B cell (primary cell): ENCODE measurements at places on chromosomes 1 and 21.
A peak's percentile ranks its signal among the peaks of the same experiment; 100 is the strongest.

- DNase-seq: no peak
Measured at GRCh38 chr21:45012662-45013259, 61.6 kb upstream of the ADARB1 start.

DNA sequence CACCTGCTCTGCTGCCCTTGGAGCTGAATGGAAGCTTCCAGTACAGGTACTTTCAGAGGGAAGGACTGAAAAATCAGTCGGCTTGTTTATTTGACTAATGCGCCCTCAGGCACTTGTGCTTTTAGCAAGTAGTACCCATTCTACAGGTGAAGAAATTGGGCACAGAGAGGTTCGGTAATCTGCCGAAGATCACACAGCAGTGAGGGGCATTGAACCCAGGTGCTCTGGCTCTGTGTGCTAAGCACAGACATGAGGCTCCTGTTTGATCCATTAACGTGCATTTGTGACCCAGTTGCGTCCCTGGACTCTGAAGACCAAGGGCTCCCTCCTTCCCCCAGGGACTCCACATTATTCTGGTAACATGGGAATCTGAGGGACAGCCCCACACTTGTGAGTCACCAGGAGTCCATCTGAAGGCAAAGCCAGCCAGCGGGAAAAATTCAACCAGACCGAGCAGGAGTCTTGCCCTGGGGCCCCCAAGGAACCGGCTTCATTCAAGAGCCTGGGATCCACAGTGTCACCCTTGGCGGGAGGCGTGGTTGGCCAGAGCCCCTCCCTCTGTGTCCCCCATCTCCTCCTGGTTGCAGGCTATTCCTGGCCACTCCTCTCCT is 192.4 kb upstream of the ARHGEF16 start:
- no peak for DNase-seq

DNA sequence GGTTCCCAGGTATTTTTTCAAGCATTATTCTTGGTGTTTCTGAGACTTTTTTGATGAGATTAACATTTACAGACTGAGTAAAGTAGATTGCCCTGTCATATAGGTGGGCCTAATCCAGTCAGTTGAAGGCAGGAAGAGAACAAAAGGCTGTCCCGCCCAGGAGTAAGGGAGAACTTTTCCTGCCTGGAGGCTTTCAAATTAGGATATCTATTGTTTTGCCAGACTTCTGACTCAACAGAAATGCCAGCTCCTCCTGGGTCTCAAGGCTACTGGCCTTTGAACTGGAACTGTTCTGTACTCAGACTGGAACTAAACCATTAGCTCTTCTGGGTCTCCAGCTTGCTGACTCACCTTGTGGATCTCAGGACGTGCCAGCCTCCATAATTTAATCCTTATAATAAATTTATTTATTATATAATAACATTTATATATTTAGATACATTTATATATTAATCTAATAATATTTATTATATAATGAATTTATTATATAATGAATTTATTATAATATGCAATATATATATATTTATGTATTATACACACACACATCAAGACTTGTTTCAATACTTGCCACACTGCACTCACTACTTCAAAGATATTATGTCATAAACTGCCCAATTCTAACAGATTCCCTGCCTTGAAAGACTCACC is 510.8 kb upstream of the B3GALT2 start:
- no peak for DNase-seq

- DNase-seq: peak; percentile 50
Measured at GRCh38 chr1:109910963-109911798, 532 bp downstream of the CSF1 start.

DNA sequence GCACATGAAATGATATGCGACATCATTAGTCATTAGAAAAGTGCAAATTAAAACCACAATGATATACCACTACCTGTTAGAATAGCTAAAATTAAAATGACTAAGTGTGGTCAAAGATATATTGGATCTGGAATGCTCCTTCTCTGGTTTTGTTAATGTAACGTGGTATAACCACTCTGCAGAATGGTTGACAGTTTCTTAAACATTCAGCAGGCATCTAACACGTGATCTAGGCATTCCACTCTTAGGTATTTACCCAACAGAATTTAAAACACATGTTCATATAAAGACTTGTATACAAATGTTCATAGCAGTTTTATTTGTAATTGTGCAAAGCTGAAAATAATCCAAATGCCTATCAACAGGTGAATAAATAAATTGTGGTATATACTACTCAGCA is 165.0 kb upstream of the PLXNA2 start:
- DNase-seq: no peak

- no peak for DNase-seq
Measured at GRCh38 chr1:246587606-246588005, 21.4 kb downstream of the CNST start.

GRCh38 chr1:43445606-43446387 is 7.9 kb downstream of the HYI start:
- DNase-seq: no peak

GRCh38 chr1:93723110-93723509 is 41.5 kb upstream of the BCAR3 start:
- no peak for DNase-seq

DNA sequence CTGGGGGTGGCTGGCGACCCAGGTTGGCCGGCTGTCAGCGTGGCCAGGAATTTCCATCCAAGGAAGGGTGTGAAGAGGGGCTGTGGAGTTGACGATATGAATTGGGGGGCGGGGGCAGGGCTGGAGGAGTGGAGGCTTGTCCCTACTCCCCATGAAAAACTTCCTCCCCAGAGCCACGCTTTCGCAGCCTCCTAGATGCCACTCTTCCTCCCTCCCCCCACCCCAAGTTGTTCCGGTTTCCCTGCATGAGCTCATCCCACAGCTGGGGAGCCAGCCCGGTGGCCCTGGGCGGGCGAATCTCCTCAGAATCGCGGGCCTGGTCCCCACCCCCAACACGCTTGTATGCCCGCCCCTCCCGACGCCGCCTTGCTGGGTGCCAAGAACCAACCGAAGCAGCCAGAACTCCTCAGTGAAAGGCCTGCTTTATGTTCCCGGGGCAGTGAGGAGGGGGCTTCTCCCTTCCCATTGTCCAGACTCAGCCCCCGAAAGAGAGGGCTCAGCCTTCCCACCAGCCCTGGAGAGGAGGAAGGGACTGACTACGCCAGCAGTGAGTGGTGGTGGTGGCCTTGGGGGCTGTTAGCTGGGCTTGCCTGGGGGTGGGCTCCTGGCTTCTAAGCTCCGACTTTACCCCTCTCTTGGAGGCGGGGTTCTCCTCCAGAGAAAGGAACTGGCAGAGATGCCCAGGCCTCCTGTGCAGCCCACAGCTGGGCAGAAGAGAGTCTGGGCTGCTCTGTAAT is 1.8 kb upstream of the CSMD2 start:
- no peak for DNase-seq

- no peak for DNase-seq
Measured at GRCh38 chr1:24540906-24541710, 14.8 kb upstream of the NCMAP start.

GRCh38 chr1:30061292-30062220 is 661.8 kb downstream of the MATN1 start:
- no peak for DNase-seq

DNA sequence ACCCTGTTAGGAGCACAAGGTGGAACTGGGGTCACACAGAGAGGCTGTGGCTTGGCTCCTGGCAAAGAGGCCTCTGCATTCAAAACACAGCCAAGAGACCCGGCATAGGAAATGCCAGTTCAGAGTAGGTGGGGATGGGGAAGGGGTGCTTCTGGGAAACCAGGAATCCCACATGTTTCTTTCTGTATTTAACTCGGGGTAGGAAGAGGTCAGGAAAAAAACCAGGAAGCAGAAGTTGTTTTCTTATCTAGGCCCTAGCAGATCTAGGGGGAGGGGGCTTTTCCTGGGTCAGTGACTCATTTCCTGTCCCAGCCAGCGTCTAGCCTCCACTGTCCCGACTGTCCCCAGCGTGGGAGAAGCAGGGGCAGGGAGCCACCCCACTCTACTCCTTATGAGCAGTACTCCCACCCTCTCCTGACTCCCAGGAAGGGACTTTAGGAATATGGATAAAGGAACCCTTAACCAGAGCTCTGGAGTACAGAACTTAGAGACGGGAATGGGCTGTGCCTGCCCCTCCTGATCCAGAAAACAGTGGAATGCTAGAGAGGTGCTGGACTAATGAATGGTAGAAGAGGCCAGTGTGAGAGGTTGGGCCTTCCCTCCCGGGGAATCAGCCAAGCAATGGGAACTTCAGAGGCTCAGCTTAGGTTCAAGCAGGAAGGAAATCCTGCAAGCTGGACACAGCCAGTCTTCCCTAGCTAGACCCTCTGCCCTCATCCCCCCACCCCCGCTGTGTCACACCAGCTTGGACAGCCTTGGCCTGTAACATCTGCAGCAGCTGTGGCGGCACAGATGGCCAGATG is 5.7 kb downstream of the FHL3 start:
- DNase-seq: no peak

DNA sequence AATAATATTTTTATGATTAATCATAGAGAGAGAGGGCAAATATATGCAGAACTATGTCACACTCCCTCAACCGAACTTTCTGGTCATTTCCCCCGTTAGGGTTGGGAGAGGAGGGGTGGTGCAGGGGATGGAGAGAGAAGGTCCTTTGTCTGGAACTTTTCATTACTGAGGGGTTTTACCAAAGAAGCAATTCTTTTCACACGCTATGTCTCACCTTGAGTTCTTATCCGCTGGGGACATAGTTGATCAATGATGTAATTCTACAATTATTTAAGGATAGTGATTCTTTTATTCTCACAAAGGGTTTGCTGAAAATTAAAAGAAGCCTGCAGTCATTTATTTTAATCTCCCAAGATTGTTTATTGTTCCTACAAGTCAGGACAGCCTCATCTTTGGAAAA is 98.3 kb upstream of the RUNX1 start:
- no peak for DNase-seq

DNA sequence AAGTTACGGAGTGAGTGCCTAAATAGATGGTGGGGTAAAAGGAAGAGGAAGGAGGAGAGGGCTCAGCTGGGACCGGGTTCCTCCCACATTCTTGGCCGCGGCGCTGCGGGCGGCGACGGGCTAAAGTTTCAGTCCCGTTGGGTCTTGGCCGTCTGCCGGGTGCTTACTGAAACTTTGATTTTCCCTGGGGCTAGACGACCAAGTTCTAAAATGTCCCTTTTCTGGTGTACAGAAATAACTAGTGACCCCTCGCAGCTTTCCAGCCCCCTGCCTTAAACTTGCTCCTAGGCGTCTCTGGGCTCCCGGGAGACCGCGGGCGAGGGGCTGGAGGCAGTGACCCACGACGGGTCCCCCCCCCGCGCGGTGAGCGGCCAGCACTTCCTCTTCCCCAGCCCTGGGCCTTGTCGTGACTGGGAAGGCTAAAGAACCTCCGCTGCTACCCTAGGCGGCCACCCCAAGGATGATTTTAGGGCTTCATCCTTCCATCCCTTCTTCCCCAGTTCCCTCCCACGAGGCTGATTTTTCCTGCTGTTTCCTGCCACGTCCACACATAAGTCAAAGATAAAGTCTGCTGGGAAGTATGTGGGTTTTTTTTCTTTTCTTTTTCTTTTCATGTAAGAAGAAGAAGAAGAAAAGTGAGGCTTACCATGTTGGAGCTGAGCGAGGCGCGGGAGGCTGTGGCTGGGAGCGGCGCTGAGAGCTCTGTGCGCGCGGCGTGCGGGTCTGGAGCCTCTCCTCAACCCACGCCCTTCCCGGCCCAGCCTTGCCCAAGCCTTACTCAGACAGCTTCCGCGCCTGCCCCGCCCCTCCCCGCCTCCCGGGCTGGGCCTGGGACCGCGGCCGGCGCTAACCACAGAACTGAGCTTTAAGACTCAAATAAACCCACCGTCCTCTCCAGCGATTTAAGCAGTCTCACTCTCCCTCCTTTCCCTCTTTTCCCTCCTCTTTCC is at the start of gene S100A11:
TSS of gene S100A11 (minus strand) at position 738 of the 950 bp plus-strand sequence. CDS start at position 649, 89 bp downstream.
- DNase-seq: peak; percentile 71

DNA sequence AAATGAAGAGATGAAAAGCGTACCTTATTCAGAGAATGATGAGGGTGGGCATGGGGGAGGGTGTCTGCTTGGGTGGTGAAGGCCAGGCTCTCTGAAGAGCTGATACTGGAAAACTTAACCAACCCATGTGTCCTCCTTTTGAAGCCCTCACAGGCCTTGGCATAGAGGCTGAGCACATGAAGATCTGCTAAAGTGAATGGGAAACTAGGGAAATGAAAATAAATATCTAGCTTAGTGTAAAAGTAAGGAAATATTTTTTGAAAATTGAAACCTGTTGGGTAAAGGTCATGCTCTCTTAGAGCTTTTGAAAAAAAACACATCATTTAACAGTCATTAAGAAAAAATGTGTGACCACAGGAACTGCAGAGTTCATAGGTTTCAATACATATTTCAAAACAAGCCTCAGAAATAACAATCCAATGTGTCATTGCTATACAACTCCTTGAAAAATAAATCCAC is 40.5 kb upstream of the RALGPS2 start:
- DNase-seq: no peak

GRCh38 chr1:195898924-195899323 is 709.3 kb downstream of the KCNT2 start:
- DNase-seq: no peak

- no peak for DNase-seq
Measured at GRCh38 chr1:20083178-20083944, 13.4 kb downstream of the PLA2G5 start.

DNA sequence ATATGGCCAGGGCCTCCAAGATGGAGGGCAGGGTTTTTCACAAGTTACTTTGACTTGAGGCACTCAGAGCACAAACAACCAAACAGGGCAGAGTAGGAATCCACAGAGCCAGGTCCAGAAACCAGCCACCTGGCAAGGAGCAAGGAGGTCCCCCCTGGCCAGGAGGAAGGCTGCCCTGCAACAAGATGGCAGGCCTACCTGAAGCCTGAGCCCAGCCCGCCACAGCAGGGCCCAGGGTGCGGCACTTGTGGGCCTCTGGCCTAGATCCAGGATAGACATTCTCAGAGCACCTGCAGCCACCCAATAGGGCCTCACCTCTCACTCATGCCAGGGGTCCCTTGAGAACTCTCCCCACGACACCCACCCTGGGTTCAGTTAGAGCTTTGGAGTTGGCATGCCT is 11.5 kb downstream of the SH3BGRL3 start:
- DNase-seq: no peak

DNA sequence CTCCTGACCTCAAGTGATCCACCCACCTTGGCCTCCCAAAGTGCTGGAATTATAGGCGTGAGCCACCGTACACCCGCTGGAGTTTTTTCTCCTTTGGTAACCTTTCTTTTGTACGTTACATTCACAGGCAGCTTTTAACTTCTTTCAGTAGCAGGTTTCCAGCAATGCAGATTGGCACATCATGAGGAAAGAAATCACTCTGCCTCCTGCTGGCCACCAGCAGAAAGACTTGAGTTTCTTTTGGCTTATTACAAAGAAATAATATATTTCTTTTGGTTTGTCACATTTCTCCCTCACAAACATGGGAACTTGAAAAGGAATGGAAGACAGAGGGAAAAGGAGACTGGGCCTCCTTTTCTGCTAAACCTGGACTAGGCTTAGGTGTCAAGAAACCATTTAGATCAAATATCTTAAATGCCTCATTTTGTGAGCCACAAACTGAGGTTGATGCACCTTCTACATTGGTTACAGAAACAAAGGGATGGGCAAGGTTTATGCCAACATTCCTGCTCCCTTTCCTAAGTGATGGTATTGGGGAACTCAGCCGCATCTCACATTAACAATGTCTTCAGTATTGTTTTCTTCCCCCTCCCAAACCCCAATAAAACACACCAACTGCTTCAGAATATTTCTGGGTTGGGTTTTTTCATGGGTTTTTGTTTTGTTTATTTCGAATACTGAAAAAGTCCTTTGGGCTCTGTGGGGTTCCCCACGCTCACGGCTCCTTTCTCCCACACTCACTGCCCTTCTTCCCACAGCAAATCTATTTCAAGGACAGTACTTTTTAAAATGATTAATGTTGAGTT is 7.7 kb downstream of the ENSA start:
- DNase-seq: peak; percentile 77
